Large intestine (tissue), 12 donors: ENCODE measurements at places on chromosomes 12 and 14.

GRCh38 chr12:126719912-126720705, 1546.9 kb upstream of the TMEM132C start:
- DNase-seq, result peak; percentile 54

GRCh38 chr12:79375050-79375449, 315.7 kb downstream of the PAWR start:
- DNase-seq, result peak; percentile 35

DNA sequence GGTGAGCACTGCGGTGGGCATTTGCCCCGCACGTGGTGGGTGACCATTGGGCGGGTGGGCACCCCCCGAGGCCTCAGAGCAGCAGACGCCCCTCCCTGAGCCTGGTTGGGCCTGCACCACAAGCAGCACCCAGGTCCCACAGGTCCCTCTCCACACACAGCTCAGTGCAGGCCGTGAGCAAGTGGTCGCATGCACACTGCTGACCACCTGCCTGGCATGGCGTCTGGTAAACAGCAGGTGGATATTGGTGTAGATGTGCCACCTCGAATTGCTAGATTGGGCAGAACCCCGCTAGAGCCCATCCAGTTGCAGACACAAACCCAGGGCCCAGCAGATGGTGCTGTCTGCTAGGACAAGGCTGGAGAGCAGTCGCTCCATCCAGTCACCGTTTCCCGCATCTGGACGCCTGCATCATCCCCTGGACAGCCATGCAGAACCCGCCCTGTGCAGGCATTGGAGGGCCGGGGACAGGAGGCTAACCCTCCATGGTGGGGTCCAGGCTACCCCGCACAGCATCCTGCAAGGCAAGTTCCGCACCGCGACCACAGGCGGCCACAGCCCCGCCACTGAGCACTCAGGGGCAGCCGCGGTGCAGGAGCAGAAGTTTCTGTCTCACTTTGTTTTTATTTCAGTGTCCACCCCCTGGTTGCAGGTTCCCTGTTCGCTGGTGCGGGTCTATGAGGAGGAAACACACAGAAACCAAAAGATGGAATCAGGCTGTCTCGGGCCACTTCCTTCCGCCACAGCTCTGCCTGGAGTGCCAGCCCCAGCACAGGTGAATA, 45.6 kb upstream of the RIMBP2 start:
- no peak for DNase-seq

DNA sequence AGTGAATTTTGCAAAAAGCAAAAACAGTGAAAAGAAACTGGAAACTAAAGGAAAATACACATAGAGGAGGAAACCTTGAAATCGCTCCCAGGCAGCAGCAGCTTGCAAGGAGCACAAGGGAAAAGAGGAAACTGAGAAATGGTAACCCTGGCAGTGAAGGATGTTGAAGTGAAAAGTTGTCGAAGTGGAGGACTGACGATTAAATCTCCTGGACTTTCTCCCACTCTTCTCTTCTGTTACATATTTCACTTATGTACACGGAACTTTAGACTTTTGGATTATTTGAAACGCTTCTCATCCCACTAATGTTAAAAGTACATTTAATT, 388.8 kb upstream of the USP15 start:
- no peak for DNase-seq

DNA sequence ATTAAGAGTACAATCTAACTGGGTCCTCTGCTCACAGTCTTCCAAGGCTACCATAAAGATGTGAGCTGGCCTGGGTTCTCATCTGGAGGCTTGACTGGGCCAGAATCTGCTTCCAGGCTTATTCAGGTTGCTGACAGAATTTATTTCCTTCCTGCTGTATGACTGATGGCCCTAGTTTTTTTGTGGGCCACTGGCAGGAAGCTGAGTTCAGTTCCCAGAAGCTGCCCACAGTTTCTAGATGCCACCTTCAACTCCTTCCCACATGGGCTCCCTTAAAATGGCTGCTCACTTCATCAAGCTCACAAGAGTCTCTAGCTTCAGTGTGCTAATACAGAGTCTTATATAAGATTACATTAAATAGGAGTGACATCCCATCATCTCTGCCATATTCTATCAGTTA, 121.7 kb upstream of the CAND1 start:
- no peak for DNase-seq

GRCh38 chr12:122040579-122041386, 19.1 kb downstream of the BCL7A start:
- DNase-seq, result peak; percentile 92

GRCh38 chr14:78498062-78498595, 328.0 kb downstream of the NRXN3 start:
- no peak for DNase-seq

DNA sequence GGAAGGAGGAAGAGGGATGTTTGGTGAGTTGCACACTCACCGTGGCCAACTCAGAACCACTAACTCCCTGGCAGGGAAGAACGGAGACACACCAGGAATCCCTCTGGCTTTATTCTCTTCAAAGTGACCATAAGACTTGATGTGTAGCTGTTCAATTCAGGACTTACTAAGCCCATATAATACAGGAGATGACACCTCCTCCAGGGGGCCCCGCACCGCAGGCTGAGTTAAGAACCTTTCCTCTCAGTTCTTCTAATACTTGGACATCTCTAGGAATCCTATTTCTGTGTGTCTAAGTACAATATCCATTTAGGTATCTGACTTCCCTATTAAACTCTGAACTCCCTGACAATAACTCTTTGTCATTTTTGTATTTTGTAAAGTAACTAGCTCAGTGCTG, 49.5 kb downstream of the DCAF4 start:
- DNase-seq, result no peak

DNA sequence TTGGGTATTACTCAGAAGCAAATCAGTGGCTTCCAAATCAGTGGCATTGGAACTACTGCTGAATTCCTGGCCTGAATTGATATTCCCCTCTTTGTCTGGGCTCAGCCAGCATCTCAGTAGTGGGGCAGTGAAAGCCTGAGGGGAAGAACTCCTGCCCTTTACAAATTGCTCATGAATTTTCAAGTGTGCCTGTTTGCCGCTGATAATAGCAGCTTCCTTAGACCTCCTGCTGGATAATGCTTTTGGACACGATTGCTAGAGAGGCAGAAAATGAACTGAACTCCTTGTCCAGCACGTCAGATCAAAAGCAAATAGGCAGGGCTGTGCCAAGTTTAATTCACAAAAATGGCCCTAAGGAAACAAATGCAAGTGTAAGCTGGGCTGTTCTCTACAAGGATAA, 91.3 kb upstream of the GZMB start:
- no peak for DNase-seq

- DNase-seq, result no peak
These were observed 17.9 kb upstream of the DHRS7 start for GRCh38 chr14:60183138-60183537.

DNA sequence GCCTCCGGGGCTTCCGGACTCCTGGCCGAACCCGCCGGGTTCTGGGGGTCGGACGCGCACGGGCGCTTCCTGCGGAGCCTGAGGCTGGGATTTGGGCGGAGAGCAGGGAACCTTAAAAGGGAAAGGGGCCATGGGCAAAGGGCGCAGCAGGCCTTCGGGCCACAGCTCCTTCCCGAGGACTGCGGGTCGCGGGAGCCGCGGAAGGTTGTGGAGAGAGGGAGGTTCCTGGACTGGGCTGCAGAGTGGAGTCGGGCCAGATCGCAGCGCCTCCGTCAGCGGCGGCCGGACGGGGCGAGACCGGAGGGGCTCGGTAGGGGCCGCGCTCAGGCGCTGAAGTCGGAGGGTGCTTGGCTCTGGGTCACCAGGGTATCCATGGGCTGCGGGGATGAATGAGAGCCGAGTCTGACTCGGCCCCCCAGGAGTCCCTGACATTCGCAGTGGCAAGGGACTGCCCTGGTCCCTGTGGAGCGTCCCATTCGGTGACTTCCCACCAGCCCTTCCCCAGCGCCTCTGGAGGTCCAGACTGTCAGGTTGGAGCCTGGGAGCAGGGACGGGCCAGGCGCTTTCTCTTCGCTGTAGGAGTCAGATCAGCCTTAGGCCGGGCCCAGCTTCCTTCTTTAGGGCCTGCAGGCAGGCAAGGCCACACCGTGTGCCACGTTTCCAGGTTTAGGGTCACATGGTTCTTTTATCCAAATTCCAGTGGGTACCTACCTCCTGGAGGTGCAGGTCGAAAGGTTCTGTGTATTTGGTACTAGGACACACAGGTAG, 938 bp upstream of the SLC25A29 start:
- DNase-seq, result peak; percentile 52

- no peak for DNase-seq
These were observed 159.1 kb downstream of the RPS29 start for GRCh38 chr14:49427117-49427516.

GRCh38 chr12:58980768-58981167, 60.5 kb upstream of the LRIG3 start:
- no peak for DNase-seq

DNA sequence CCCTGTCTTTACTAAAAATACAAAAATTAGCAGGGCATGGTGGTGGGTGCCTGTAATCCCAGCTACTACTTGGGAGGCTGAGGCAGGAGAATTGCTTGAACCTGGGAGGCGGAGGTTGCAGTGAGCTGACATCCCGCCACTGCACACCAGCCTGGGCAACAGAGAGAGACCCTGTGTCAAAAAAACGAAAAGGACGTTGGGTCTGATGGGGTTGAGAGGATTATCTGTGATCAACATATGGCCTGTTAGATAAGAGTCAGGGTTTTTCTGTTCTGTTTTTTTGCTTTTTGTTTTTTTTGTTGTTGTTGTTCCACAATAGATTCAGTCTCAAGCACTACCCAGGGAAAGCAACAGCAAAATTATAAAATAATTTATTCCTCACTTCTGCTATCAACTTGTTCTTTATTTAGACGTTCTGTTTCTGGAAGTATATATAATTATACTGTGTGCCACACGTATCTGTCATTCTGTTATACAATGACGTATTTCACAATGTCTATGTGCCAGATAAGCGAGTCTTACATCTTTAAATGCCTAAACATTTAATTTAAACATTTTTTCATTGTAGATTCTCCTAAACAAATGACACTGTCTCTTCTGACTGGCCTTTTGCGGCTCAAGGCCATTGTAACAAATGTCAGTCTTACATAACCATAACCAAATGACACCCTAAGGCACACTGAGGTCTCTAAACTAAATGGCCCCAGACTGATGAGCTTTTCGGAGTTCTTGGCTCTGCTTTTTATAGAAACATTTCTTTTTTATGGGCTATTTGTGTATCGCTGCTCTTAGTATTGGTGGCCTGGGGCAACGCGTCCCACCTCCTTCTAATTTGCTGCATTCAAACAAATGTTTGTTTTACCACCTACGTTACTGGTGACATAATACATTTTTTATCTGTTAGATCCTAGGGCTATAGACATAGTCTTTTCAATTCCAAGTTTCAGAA, 7.2 kb upstream of the P2RX4 start:
- DNase-seq, result no peak

DNA sequence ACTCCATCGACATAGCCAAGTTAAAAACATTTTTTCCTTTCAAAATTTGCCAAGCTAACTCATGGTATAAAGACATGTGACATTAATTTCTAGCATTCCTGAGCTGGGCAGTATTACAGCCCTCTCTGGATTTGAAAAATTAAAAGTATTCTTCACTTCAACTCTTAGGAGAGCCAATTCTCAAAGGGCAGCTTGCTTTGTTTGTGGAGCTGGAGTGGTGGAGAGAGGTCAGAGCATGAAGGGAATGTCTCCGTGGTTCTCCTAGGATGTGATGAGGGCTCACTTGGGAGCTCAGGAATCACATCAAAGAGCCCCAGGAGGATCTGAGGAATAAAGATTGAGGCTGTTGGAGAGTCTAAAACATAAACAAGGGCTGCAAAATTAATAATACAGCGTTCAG, 46.9 kb upstream of the RGS6 start:
- no peak for DNase-seq

DNA sequence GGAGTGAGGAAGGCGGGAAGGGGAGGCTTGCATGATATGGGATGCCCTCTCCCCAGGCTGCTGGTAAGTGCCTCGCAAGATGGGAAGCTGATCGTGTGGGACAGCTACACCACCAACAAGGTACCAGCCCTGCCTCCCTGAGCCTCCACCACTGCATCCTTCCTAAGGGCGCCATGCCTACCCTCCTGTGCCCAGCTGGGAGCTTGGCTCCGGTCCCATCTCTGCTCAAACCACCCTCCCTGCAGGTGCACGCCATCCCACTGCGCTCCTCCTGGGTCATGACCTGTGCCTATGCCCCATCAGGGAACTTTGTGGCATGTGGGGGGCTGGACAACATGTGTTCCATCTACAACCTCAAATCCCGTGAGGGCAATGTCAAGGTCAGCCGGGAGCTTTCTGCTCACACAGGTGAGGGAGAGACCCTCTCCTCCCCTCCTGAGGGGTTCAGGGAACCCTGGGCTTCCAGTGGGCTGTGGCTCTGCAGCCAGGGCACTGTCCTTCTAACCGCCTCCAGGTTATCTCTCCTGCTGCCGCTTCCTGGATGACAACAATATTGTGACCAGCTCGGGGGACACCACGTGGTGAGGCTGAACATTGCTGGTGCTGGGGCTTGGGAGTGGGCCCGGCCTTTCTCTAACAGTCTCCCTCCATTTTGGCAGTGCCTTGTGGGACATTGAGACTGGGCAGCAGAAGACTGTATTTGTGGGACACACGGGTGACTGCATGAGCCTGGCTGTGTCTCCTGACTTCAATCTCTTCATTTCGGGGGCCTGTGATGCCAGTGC, 2.6 kb downstream of the GNB3 start:
- DNase-seq, result no peak

- no peak for DNase-seq
These were observed 495 bp downstream of the TMEM121 start for GRCh38 chr14:105526776-105527380.

- no peak for DNase-seq
These were observed 12.2 kb downstream of the CEP170B start for GRCh38 chr14:104877066-104877805.

DNA sequence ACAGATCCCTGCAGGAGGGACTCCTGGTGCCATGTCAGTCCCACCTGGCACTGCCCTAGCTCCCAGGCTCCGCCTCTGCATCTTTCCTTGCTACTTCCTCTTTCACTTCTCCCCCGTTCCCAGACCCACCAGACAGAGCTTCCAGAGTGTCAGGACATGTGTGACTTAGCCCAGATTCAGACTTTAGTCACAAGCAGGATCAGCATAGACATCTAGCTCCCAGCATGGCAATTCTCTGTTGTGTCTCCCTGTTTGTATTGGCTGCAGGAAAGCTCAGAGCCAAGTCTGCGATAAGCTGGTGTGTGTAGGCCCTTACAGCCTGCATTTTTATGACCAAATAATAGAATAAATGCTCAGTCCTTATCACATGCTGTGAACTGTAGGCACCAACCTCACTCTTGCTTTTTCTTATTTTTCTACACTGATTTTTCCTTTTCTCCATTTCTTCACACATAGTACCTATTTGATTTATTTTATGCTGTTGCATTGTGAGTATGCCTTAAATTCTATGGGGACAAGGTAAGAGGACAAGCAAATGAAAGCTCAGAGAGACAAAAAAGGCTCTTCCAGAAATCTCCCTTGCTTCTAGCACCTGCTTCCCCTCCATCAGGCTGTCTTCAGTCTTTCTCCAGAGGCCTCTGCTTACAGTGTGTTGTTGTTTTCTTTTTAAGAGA, 5.9 kb downstream of the DHRS2 start:
- no peak for DNase-seq

DNA sequence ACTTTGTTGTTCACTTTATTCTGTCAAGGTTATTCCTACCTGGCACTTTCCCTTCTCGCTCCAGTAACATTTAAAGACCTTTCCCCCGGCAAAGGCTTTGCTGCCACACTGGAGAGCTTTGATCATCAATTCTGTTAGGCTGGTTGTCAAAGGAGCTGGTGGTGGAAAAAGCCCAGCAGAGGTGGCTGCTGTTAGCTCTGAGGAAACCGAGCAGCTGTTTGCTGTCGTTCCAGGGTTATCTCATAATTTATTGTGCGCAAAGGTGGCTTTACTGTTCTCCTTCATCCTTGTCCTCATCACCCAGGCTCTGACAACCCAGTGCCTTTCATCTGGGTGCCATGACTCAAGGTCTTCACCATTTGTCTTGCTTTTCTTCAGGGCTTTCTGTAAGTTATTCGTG, 38.2 kb upstream of the CRADD start:
- no peak for DNase-seq

GRCh38 chr12:120350576-120351350, 18.2 kb downstream of the MSI1 start:
- no peak for DNase-seq
